ENCODE measurements at places on chromosomes 13 and 19.

DNA sequence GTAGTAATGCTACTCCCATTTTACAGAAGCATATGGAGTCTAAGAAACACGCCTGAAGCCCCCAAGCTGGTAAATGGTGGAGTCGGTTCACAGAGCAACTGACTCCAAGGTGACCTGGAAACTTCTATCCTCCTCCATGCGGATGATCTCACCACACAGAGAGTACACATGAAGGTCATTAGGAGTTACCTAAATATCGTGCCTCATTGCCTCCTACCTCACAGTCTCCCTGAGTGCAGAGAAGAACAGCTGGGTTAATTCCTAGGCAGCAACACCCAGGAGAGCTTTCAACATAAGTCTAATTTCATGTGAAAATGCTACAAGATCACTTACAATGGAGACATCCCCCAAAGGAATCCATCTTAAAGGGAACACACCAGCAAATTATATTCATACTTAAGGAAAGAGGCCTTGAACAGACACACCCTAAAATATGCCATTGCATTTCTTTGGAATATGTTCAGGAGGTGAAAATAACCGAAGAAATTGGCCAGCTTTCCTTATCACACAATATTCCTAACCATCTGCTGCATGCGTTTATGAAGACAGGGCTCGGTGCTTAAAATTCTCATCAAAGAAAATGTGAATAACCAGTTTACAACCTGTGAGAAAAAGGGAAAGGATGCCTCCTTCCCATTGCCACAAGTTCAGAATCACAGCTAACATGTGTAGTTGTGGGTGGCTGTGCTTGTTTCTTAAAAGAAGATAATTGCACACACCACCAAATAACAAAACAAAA, 203.6 kb upstream of the NBEA start:
- DNase-seq = no peak

GRCh38 chr13:64855506-64855905, 2374.6 kb downstream of the PCDH9 start:
- no peak for DNase-seq

DNA sequence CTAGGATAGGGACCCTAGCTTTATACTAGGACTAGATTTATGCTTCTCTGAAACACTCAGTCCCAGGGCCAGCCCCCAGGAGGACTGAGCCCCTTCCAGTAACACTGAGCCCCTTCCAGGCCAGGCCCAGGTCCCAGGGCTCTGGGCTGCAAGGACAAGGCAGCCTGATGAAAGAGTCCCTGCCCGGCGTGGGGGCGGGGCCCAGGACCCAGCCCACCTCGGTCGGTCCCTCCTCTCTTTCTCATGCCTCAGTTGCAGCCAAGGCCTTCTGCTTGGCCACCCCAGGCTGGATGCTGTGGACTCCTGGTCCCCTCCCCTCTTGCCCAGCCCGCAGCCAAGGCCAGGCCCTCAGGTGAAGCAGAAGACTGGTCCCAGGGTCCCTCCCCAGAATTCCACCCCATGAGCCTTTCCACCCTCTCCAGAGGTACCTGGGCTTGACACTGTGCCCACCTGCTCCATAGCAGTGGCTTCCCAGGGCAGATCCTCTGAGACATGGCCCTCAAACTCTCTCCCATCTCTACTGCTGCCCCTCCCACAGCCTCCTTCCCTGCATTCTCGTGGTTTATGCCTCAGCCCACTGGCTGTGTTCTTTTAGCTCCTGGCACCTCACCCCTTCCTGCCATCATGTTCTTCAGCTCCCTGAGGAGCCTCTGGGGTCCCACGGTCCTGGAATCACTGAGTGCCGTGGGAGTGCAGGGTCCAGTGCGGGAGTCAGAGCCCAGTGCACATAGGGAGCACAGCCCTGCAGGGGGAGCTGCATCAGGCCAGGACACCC, 53.6 kb upstream of the C1QTNF9B start:
- no peak for DNase-seq

DNA sequence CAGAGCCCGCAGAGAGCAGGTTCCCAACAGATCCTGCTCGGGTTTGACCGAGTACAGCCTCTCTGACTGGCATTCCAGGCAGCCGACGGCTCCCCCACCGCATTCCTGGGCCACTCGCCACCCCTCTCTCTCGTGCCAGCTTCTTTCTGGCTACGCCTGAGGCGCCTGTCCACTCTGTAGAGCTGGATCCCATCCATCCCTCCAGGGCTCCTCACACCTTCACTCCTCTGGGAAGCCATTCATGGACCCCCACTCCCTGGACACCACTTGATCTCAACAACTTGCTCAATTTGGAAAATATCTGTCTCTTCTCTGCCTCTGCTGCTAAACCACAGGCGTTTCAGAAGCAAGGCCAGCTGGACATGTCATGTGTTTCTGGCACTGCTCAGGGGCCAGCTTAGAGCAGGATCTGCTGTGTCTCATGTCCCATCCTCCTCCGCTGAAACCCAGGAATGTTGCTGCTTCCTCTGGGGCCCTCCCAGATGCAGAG, 30.6 kb upstream of the ATP1A3 start:
- no peak for DNase-seq

DNA sequence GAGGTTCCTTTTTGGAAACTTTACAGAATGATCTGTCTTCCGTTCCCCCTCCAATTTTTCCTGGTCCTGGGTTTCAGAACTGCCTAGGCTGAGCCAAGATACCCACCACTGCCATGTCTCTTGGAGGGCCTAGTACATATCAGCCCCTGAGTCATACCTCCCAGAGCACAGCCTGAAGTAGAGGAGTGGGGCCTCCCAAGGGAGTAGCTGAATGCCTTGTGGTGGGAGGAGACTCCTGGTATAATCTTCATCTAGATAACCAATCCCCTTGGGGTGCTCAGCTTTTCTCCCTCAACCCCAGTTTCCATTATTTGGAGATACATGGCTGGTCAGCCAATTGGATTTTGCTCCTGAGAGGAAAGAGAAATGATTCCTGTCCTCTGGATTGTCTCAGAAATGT, 30.3 kb downstream of the ZNF763 start:
- DNase-seq = no peak

GRCh38 chr13:103812971-103813370, 746.8 kb upstream of the SLC10A2 start:
- no peak for DNase-seq

DNA sequence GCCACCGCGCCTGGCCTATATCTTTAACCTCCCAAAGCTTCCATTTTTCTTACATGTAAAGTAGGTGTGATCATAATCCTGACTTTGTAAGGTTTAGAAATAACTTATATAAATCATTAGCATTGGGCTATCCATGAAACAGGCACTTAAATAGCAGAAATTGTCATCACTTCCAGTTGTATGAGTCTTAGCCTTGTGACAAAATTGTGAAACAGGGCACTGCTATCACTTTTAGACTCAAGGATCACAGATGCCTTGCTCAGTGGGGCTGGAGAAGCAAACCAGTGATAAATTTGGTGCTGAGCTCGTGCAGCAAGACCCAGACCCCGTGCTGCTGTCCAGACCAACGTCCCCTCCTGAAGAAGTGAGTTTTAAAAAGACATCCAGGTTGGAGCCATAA, 209.7 kb downstream of the KATNAL1 start:
- DNase-seq = no peak

DNA sequence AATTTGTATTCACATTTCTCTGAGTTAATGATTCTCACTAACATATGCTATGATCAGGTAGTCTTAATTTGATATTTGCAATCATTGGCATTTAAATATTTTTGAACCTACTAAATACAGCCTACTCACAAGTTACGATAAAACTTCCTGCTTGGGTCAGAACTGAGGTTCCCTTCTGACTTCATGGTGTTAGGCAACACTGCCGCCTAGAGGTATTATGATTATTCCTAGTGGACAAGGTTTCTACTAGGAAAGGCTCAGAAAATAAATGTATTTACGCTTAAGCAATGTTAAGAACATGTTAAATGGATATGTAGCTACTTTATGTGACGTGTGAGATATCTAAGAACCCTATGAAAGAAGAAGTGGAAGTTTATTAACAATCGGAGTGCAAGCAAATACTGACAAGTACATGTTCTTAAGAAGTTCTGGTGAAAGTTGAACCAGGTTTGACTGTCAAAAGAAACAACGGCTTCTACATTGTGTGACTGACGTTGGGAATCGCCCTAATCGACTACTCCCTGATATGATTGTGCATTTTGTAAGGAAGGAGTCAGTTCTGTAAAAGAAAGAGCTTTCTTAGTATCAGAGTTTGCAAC, 1395.8 kb downstream of the SLITRK5 start:
- peak; percentile 37 for DNase-seq

DNA sequence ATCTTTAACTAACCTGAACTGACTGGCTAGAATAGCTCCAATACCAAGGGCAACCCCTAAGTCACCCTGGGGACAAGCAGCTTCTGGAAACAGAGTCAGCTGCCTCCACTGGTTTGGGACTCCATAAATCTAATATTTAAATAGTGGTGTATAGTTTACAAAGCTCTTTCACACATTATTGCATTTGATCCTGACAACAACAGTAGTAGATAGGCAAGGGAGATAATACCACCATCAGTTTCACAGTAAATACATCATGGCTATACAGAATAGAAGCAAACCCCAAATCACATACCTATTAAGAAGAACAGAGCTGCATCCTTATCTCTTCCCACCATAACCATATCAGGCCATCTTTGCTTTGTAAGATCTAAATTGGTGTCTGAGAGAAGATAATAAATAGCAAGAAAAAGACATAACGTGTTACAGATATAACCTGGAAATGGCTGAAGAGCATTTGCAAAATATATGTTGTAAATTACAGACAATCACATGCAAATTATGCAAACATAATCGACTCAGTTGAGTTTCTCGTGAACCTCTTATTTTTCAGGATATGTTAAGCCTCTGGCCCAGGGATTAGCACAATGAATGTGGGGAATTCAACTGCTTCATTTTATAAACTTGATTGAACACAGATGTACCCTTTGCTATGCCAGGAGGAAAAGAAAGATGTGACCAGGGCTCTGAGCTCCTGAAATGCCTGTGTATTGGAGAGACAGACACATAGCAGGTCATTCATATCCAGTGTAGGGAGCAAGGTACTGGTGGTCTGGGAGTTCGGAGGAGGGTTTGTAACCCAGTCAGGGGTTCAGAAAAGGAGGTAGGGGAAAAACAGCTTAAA, 142.5 kb downstream of the SLC7A1 start:
- no peak for DNase-seq

- DNase-seq = no peak
Observed at GRCh38 chr13:110499621-110500281, 61.8 kb downstream of the RAB20 start.

GRCh38 chr19:42023121-42023942, 29.3 kb upstream of the ATP1A3 start:
- DNase-seq = no peak

GRCh38 chr13:79407349-79407979, 1.4 kb upstream of the RBM26 start:
- DNase-seq = no peak

GRCh38 chr13:42478531-42479156, 95.3 kb upstream of the TNFSF11 start:
- no peak for DNase-seq

DNA sequence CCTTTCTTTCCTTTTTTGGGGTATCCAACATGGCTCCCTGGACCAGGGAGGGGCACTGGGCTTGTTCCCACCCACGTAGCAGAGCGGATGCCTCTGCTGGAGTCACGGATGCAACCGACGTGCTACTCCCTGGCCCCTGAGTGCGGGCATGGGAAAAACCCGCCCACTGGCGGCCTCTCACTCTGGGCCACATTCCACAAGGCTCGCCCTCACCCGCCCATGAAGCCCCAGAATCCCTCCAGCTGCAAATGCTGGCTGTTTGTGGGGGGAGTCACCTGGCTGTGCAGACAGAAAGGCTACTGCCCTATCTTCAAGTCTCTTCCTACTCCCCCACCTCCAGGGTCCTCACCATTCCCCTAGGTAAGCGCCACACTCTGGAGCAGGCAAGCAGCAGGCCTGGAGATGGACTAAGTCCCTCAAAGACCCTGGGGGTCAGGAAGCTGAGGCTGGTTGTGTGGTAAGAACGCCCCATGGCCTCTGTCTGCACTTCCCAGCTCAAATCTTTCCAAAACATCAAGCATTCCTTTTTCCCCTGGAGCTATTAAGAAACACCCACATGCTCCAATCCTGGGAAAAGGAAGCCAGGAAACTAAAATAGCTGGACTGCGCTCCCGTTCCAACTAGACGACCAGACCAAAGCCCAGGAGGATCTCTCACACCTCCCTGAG, 17.9 kb upstream of the EPHX3 start:
- DNase-seq = peak; percentile 19

- DNase-seq = no peak
Observed at GRCh38 chr19:48737360-48737998, 2.9 kb downstream of the RASIP1 start.

DNA sequence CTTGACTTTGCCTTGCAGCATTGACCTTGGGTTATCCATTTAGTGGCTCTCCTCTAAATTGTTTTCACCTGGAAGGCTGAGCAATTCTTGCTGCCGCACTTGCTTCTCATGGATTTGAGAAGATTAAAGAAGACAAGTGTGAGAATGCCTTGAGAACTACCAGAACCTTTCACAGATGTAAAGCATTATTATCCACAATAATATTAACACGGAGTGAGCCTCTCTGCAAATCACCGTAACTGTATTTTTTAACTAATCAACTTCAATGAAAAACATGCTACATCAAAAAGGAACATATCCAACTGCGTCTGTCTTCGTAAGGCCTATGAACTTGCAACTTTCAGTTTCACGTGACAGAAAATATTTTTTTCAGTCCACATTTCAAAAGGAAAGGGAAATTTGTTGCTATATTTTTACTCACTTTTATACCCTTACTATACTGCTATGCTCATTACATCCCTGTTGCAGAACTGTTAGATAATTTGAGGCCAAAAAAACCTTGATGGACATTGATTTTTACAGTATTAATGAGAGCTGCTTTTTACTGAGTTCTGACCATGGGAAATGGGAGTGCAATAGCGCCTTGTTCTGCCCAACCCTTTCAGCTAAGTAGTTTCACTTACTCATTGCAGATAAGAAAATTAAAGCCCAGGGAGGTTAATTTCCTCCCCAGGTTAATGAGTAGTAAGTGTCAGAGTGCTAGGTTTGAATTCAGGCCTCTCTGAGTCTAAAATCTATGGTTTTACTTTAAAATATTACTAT, 93.8 kb upstream of the RAP2A start:
- DNase-seq = no peak

GRCh38 chr13:49858178-49858856, 65.8 kb upstream of the KPNA3 start:
- DNase-seq = no peak

GRCh38 chr13:26957182-26957581, 196.6 kb upstream of the GPR12 start:
- no peak for DNase-seq

DNA sequence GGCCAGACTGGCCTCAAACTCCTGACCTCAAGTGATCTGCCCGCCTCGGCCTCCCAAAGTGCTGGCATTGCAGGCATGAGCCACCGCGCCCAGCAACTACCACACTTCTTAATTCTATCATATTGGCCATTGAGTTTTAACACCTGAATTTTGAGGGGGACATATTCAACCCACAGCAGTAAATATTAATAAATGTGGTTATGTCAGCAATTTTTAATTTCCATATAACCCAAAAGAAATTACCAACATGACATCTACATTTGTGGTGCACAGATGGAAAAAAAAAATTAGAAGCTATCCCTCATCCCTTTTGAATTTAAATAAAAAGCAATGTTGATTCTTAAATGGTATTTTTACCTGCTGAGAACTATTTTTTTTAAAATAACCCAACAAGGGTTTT, 88.7 kb downstream of the SLITRK6 start:
- no peak for DNase-seq
